ENCODE measurements at places on chromosomes 11 and 22. TPM values are rescaled to one million over a fixed set of nuclear protein-coding genes. Genes with fewer than 3 reads are reported as not detected.

FAT3 gene
- 2.3 TPM for total RNA-seq

GRCh38 chr11:45739866-45740265 is 65.1 kb upstream of the SLC35C1 start:
- DNase-seq, result no peak

PARVB gene
- total RNA-seq, result 14.3 TPM

P2RY6 gene
- total RNA-seq, result 0.98 TPM

- no peak for DNase-seq
Measured at GRCh38 chr11:12291313-12291712, 86.1 kb upstream of the PARVA start.

- DNase-seq, result no peak
Measured at GRCh38 chr11:23778971-23779370, 717.9 kb upstream of the LUZP2 start.

MS4A2 gene
- 0.52 TPM for total RNA-seq

MMP12 gene
- not detected for total RNA-seq

All from pancreas (tissue), 10 donors.